ENCODE measurements at places on chromosomes 1 and 21.

DNA sequence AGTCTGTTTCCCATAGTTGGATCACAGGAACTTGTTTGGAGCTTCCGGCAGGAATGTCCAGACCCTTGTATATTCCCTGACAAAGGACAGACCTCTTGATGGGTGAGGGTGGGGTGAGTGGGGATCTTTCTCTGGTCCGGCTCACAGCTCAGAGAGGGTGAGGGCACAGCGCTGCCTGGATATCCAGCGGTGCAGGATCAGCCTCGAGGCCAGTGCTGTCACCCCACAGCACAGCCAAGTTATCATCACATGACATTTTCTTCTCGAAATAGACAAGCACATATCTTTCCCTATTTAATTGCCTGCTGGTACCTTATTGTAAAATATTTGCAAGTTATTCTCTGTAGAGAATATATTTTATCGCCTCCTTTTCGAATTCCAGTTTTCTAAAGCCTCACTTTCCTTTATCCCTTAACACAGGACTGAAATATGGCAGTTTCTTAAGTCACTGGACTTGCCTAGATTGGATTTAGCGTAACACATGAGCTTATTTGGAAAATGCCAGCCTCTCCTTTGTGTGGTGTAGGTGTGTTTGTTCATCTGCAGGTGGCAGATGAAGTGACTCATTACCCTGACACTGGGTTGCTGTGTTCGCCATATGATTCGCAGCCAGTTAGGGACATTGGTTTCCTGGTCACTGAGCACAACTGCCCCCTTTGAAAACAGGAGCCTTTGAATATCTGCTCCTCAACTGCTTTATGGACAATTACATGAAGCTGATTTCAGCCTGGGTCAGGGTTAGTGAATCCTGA lies 21.4 kb downstream of the CLIC6 start:
- no peak for DNase-seq

GRCh38 chr1:224591326-224591725 lies 24.8 kb upstream of the CNIH3 start:
- no peak for DNase-seq

- peak; percentile 29 for DNase-seq
These were observed 7.7 kb downstream of the ZBTB21 start for GRCh38 chr21:42002421-42002958.

DNA sequence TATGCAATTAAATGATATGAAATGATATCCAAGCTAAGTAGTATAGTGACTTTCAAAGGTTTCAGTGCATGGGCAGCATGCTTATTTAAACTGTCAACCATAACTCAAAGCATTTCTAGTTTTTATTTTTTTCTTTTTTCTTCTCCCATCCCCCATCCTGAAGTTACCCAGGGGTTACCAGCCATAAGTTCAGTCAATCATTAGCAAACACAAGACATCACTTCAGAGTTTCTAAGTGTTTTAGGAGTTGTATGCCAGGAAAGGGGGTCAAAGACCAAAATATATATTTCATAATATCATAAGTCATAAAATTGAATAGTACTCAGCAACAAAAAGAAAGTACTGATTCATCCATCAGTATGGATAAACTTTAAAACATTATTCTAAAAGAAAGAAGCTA lies 28.7 kb downstream of the DHX9 start:
- DNase-seq = no peak

DNA sequence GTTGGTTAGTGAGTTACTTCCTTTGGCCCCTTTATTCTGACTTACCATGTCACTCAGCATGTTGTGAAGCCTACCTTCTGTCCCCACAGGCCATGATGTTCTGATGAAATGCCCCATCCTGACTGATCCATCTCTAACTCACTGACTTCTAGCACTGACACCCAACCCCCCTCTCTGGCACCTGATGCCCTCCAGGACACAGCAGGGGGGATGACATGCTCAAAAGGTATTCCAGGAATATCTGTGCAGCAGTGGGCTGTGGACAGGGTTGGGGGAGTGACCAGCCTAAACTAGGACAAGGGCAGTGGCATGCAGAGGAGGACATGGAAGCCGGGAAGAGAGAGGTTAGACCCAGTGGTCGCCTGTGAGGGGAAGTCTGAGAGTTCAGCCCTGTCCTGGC lies 25.5 kb downstream of the SYT2 start:
- no peak for DNase-seq

GRCh38 chr1:163035446-163036249 lies 33.5 kb upstream of the RGS4 start:
- no peak for DNase-seq

DNA sequence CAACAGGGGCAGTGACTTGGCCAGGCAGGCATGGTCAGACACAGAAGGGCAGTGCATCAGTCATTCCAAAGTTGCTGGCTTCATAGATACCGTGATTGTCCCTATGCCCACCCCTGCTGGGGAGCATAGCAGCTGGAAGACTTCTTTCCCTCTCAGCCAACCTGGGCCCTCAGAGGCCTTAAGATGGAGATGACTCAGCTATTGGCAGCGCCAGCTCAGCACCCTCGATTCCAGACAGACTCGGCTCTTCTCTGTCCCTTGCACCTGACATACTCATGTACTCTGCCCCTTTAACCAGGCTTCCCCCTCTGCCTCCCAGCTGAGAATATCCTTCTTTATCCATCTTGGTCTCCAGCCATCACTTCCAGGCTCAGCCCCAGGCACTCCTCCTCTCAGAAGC lies 16.8 kb downstream of the SLAMF8 start:
- no peak for DNase-seq

DNA sequence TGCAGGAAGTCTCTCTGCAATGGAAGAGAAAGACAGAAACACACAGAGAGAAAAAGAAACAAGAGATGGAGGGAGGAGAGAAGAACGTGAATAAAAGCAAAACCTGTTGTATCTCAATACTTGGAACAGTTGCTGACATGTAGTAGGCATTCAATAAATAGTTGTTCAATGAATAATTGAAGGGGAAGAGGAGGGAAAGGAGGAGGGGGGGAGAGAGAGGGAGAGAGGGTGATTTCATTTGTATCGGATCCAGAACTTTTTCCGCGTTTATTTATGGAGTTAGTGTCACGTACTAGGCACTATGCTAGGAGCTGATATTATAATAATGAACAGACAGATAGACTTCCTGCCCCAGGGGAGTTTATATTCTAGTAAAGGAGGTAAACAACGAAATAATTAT lies 144.1 kb downstream of the OMA1 start:
- no peak for DNase-seq

- DNase-seq = no peak
These were observed 19.9 kb upstream of the SAMD11 start for GRCh38 chr1:903721-904271.

GRCh38 chr1:244164511-244164890 lies 113.4 kb downstream of the ZBTB18 start:
- no peak for DNase-seq

DNA sequence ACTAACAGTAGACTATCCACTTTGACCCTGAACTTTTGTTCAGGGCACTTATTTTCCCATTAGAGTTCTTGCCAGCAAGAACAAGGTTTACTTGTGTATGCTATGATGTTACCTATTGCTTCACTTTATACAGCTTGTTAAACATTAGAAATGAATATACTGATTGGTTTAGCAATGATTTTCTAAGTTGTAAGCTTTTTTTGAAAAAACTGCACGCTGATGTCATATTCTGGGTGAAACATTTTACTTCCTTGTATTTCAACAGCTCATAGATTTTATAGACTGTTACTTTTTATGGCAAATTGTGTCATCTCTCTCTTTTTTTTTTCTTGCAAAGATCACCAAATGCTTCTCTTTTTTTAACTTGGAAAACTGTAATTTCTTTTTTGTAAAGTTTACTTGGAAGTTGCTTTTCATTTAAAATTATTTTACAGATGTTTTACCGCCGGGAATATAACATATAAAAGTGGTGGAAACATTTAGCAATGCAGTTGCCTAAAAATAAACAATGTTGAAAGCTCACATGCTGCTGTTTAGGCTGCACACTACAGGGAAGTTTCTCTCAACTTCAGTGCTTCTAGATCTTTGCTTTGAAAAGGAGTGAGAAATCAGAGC lies 215.3 kb upstream of the NFIA start:
- no peak for DNase-seq

DNA sequence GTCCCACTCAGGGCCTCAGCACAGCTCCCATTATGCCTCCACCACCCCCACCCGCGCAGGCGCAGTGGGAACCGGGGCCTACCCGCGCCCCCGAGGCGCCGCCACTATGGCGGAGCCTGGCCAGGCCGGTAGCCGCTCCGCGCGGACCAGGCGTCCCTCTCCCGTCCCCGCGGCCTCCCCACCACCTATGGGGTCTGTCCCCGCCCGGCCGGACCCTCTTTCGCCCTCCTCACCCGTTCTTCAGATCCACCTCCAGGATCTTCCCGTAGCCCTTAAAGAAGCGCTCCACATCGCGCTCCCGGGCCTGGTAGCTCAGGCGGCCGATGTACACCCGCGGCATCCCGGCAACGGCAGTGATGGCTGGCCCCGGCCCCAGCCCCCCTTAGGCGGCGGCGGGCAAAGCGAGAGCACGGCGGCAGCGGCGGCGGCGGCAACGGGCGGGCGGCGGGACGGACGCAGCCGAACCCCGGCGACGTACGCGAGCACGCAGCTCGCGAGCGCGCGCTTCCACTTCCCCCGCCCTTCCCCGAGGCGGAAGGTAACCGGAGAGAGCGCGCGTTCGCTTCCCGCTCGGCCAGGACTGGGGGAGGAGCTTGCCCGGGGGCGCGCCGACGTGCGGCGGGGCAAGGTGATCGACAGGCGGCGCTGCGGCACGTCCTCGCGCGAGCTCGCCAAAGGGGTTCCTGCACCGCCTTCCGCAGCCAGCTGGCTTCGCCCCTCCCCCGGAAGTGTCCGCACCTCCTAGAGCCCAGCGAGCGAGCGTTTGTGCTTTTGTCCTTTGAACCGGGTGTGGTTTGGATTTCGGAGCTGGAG lies at the start of gene SRSF4:
TSS of gene SRSF4 (minus strand) at position 488 of the 813 bp plus-strand sequence. CDS start at position 340, 148 bp downstream.
- DNase-seq = peak; percentile 91

DNA sequence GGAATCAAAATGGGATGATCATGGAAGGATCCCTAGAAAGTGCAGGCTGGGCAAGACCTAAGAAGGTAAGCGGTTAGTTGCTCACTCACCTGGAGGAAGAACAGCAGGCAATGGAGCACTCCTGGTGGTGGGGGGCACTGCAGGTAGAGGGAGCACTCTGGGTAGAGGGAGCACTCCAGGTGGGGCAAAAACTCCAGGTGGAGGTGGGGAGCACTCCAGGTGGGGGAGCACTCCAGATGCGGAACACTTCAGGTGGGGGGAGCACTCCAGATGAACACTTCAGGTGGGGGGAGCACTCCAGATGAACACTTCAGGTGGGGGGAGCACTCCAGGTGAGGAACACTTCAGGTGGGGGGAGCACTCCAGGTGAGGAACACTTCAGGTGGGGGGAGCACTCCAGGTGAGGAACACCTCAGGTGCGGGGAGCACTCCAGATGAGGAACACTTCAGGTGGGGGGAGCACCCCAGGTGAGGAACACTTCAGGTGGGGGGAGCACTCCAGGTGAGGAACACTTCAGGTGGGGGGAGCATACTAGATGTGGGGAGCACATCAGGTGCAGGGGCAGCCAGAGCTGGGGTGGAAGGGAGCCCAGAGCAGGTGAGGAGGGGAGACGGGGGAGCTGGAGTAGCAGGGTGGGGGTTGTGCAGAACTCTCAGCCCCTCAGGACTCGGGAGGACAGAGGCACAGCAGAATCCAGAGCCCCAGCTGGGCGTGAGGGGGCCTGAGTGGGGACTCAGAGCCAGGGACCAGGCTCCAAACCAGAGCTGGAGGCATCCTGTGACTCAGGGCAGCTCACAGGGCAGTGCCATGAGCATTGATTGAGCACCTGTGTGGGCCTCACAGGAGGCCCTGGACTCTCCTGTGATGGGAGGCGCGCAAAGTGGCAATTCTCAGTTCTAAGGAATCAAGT lies 37.7 kb upstream of the COL6A1 start:
- DNase-seq = no peak
